ENCODE measurements at places on chromosomes 11 and 22. TPM values are rescaled to one million over a fixed set of nuclear protein-coding genes. Genes with fewer than 3 reads are reported as not detected.

SYT9 gene
- total RNA-seq: not detected

FAR1 gene
- 40.1 TPM for total RNA-seq

MN1 gene
- total RNA-seq: 4.9 TPM

AIP gene
- 43.4 TPM for total RNA-seq

BIK gene
- total RNA-seq: 0.32 TPM

CTNND1 gene
- total RNA-seq: 56.7 TPM

F2 gene
- not detected for total RNA-seq

HOATZ gene
- total RNA-seq: not detected

C22orf39 gene
- 74.2 TPM for total RNA-seq

GRCh38 chr22:28608546-28608945, 71.1 kb downstream of the TTC28 start:
- DNase-seq: no peak

DNA sequence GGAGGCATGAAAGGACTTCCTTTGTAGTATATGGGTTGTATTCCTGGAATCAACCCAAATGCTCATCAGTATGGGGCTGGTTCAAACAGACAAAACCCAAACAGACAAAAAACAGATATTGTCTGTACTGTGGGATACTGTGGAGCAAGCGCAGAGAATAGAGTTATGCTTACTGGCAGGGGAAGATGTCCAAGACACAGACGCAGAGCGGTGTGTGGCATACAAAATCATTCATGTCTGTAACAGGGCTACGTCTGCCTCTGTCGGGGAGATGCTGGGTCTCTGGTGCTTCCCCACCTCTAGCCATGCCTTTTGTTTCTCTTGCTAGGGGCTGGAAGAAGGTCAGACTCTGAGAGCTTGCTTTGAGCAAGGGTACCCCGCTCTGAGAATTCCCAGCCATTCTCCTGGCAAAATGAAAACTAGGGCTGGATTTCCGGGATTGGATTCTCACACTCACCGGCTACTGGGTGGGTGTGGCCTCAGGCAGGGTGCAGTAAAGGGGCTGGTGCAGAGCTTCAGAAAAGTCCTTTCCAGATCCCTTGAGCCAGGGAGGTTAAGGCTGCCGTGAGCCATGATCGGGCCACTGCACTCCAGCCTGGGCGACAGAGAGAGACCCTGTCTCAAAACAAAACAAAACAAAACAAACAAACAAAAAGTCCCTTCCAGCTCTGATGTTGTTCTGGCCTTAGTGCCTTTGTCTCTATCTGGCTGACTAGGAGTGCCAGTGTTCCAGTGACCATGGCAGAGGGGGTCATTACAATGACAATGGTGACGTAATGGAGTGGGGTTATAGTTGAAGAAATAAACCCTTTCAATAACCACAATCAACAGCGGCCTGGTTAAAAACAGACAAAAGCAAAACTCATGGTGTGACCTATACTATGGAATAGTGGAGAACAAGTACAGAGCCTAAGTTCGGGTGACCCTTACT, 2.9 kb upstream of the ABCC8 start:
- no peak for DNase-seq

GRCh38 chr11:119843877-119844276, 114.9 kb upstream of the NECTIN1 start:
- DNase-seq: no peak

DNA sequence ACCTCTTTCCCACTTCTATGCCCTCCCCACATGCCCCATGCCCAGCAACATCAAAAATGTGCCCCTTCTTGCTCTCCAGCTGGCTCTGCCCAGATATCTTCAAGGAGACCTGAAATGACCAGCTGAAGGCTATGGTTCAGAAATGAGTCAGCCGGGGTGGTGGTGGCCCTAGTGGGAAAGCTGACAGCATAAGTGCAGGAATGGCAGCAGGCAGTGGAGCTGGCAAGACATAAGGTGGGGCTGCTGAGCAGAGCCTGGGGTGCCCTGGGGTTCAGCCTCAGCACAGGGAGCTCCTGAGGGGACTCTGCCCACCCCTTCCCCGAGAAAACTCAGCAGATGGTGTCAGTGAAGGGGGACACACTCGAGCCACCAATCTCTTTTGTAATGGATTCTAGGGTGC, 593.4 kb downstream of the BUD13 start:
- no peak for DNase-seq

DNA sequence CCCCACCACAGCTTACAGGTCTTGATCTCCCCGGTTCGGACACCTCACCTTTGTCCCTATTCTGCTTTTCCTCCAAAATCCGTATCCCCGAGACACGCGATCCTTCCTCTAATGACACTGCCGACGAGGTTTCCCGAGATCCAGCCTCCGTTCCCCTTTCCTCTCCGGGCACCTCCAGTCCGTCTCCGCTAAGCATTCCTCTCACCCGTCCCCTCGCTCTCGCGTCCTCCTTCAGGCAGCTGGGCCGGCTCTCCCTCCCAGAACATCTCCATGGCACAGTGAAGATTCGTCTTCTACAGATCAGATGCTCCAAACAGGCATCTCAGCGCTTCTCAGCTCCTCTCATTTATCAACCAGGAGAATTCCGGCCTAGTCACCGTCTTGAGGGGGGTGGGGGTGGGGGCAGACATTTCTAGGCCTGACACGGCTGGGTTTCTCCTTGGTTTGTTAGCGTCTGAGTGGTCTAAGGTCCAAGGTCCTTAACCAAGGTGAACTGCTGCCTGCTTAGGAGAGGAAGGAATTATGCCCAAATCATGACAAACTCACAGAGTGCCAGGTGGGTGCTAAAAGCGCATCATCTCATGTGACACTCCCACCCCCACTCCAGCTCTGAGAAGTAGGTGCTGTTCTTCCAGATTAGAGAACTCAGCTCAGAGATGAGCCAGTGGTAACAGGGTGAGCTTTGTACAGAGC, at the start of gene SPTBN2:
SPTBN2 (minus strand) TSS at position 524 of the 693 bp plus-strand sequence. CDS start 7,976 bp downstream, outside the sequence.
- DNase-seq: no peak

- DNase-seq: no peak
These were observed 121.5 kb downstream of the CHST1 start for GRCh38 chr11:45543808-45544422.

- no peak for DNase-seq
These were observed 871 bp downstream of the BDNF start for GRCh38 chr11:27699242-27699925.

DNA sequence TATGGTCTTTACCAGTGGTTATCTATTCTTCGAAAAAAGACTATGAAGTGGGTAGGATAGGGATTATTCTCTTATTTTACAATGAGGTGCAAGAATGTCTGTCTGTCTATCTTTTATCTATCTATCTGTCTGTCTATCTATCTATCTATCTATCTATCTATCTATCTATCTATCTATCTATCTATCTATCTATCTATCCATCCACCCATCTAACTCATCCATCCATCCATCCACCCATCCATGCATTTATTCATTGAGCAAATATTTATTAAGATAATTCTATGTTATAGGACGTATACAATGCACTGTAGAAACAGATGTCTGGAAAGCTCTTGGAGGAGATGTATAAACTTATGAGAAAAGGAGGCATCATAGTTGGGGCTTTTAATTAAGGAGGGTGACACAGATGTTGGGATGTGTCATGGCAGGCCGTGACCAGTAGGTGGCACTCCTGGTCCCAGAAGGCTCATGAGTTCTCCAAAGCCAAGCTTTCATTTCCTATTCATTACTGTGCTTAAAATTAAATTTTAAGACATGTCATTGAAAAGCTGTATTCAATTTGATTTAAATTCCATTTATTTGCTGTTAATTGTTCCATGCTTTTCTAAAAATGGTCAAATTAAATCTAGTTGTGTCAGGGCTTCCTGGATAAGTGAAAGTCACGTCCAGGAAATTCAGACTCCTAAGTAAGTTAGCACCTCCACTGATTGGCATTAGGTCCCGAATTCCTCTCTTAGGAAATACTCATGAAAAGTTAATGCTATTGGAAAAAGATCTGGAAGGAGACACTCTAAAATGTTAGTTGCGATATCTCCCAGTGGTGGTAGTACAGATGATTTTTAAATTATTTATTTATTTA, 19.0 kb upstream of the E2F8 start:
- DNase-seq: peak; percentile 57

DNA sequence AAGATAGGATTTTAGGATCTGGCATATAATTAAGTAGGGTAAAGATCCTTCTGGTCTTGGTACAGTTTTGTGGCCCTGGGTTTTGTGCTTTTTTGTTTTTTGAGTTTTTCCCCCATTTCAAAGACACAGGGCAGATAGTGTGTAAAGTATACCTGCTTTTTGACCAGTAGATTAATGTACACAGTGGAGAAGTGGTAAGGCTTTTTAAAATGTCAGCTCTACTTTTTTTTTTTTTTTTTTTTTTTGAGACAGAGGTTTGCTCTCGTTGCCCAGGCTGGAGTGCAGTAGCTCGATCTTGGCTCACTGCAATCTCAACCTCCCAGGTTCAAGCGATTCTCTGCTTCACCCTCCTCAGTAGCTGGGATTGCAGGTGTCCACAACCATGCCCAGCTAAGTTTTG, 4.0 kb downstream of the EP300 start:
- DNase-seq: no peak

All from heart right ventricle (tissue), 16 donors.